ENCODE measurements at places on chromosomes 6 and 20.

GRCh38 chr6:170290296-170291128 is at the start of gene DLL1:
DLL1 (minus strand) TSS chr6:170291078; CDS start chr6:170290139, 939 bp downstream.
- DNase-seq: no peak

GRCh38 chr6:166167258-166167731 is 356 bp downstream of the TBXT start:
- no peak for DNase-seq

DNA sequence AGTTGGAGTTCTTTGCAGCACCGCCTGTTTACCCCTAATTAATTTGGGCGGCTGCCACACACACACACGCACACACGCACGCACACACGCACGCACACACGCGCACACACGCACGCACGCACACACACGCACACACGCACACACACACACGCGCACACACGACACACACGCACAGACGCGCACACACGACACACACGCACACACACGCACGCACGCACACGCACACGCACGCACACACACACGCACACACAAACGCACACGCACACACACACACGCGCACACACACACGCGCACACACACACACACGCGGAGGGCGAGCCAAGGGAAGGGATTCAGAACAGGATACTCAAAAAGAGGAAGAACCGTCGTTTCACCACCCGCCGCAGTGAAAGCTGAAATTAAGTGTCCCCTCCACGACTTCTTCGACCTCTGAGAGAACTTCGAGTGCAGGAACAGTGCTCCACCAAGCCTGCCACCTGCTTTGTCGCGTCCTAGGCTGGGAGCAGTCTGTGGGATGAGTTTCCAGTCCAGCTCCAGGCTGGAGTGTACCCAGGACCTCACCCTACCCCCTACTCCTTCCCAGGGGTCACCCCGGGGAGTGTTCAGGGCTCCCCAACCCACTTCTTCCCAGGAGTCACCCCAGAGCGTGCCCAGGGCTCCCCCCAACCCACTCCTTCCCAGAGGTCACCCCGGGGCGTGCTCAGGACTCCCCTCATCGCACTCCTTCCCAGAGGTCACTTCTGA is 1.1 kb downstream of the RNASET2 start:
- DNase-seq: no peak

GRCh38 chr6:90169374-90169773 is 127.3 kb downstream of the BACH2 start:
- no peak for DNase-seq

- DNase-seq: no peak
Observed at GRCh38 chr6:44869321-44869897, 458.7 kb upstream of the RUNX2 start.

DNA sequence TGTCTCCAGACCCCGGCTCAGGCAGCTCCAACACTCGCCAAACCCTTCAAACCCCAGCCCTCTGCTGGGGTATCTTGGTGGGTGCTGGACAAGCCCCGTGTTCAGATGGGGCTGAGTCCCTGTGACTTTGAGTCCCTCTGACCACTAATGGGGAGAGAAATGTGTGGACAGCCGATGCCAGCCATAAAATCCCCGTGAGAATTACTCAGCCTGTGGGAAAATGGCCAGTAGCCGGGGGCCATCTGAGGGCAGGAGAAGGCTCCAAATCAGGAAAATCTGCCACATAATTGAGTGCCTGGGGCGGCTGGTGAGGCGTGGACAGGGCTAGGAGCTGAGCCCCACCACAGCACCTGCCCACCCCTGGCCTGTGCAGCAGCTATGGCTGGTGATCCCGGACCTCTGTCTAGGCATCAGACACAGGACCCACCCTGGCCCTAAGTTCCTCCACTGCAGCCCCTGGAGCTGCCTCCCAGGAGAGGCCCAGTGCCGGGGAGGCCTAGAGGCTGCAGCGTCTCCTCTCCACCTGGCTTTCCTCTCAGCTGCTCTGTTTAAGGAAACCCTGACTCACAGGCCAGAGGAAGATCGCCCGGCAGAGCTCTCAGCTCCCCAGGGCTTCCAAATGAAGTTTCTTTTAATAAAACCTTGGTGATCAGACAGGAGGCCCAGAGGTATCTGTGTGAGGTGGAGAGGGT is 53.7 kb upstream of the SLCO4A1 start:
- no peak for DNase-seq

GRCh38 chr6:135114355-135115145 is 59.9 kb upstream of the HBS1L start:
- DNase-seq: no peak

GRCh38 chr6:163367497-163368183 is 46.9 kb upstream of the QKI start:
- no peak for DNase-seq

DNA sequence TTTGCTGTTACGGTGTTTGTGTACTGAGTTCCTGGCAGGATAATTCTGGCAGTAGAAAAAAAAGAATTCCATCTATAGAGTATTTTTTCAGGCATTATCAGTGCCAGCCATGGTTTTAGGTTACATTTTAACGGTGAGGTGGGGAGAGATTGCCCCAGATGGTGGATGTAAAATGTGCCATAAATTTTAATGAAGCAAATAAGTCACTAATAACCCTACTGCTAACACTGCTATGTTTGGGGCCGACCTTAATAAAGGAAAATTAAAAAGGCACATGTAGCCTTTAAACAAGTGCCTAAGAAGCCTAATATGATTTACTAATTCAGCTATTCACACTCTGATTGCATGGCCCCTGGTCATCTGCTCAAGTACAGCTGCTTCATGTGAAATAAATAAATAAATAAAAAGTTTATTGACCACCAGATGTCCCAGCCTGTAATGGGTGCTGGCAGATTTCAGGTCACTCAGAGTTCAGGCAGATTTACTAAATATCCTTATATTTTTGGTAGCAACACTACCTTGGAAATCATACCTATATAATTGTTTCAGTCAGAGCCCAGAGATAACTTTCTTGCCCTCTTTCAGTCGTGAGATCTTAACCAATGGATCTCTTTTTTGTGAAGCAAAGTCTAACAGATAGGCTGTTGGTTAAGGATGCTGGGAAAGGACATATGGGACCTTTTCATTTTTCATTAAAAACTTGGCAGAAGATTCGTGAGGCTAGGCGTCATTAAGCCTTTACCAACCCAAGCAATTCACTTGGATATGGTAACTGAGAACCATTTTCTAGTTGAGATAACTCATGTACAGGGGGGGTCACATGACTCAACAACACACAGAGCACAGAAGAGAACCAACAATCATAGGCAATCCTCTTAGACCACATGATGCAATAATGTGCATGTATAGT is 495.0 kb upstream of the NRSN1 start:
- DNase-seq: no peak

DNA sequence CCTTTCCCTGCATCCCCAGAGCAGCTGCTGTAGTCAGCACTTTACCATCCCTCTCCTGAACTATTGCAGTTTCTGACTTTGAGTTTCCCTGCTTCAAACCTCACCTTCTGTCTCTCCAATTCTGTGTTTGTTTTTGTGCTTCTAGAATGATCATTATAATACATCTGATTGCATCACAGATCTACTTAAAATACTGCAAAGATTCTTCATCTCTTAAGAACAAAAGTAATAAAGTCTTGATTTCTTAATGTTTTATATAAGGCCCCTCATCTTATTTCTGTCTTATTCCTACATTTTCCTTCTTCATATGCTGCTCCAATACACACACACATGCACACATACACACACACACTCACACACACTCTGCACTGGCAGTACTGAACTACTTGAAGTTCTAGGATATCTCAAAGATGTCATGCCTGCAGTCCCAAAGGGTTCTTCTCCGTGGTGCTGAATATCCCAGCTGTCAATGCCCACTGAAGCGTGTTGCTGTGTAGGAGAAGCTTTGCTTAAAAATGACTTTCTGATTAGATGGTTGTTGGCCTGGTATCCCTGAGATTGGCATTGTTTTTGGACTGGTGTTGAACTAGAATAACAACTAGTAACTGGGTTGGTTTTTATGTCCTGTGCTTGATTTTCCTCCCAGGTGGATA is 97.2 kb downstream of the MAP3K4 start:
- no peak for DNase-seq

GRCh38 chr6:166007349-166008263 is 160.0 kb downstream of the TBXT start:
- no peak for DNase-seq

DNA sequence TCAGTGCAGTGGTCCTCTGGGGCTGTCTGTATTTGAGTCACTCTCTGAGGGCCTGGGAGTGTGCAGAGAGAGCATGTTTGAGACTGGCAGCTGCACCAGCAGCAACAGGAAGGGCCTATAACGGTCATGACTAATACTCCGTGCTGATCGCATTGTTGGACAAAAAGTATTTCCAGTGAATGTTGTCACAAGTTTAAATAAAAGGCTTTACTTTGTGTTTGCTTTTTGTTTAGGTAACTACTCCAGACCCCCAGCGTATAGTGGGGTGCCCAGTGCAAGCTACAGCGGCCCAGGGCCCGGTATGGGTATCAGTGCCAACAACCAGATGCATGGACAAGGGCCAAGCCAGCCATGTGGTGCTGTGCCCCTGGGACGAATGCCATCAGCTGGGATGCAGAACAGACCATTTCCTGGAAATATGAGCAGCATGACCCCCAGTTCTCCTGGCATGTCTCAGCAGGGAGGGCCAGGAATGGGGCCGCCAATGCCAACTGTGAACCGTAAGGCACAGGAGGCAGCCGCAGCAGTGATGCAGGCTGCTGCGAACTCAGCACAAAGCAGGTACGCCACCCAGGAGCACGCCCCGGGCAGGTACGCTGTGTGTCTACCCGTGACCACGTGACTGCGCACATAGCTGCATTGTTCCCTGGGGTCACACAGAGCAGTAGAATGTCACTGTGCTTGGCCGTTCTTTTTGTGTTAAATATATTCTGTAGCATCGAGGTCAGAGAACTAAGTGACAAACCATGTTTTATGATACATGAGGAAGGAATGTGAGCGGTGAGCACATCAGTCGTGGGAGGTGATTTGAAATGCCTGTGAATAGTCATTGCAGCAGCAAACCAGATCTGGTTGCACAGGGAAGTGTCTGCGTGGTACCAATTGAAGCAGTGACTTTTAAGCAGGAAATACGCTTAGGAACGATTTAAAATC is 174.7 kb downstream of the TMEM242 start:
- no peak for DNase-seq

- no peak for DNase-seq
Observed at GRCh38 chr6:128063850-128064539, 163.1 kb upstream of the THEMIS start.

GRCh38 chr20:760751-761417 is 7.4 kb downstream of the SLC52A3 start:
- no peak for DNase-seq

DNA sequence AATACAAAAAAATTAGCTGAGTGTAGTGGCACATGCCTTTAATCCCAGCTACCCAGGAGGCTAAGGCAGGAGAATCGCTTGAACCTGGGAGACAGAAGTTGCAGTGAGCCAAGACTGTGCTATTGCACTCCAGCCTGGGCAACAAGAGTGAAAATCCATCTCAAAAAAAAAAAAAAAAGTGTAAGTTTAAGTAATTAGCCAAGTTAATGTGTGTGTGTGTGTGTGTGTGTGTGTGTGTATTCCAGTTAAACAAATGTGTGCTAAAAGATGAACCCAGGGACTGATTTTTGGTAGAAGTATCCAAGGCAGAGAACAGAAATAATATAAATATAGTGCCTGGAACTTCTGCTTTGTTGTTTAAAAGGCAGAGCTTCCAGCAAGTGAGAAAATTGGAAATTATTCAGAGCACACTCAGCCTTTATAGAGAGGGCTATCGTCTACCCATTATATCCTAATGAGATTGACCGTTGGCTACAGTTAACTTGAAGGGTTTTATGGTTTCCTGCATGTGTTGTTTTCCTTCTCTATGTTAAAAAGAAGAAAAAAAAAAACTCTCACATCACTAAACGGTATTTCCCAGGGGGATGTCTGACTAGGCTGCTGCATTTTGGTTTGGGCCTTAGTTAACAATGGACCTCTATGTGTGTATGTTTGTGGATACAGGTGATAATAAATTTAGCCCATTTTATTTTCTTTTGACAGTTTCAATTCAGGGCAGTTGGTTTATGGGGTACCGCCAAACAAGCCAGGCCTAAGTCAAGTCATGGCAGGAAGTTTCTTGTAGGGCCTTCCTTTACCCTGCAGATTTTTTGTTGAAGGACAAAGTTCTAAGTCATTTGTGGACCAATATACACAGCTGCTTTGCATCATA is 9.8 kb downstream of the SOX4 start:
- DNase-seq: no peak

- DNase-seq: no peak
Observed at GRCh38 chr6:115908906-115909559, 151.7 kb downstream of the FRK start.

- no peak for DNase-seq
Observed at GRCh38 chr6:52086741-52087140, 672 bp downstream of the PKHD1 start.

- peak; percentile 29 for DNase-seq
Observed at GRCh38 chr6:134436281-134436815, 118.4 kb upstream of the SGK1 start.

DNA sequence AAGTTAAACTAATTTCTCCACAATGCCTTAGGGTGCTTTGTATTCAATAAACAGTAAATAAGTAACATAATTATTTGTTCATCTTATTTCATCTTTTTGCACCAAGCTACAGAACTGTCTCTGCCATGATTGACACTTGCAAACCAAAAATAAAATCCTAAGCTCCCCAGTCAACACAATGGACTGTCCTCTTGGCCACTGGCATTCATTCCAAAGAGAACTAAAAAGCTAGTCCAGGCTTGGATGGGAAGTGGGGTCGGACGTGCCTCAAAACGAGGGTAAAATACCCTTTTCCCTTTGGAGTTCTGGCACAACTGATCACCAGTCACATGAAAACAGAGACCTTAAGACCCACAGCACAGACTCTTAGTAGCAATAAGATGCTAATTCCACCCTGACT is 66.4 kb upstream of the THBS2 start:
- no peak for DNase-seq

GRCh38 chr6:159980474-159980873 is 11.6 kb downstream of the IGF2R start:
- no peak for DNase-seq

- no peak for DNase-seq
Observed at GRCh38 chr6:140486450-140487361, 1112.3 kb upstream of the CITED2 start.

- DNase-seq: no peak
Observed at GRCh38 chr6:44105993-44106740, 21.1 kb downstream of the MRPL14 start.

GRCh38 chr20:53937929-53938367 is 132.4 kb downstream of the BCAS1 start:
- DNase-seq: no peak

GRCh38 chr20:12968472-12968871 is 40.3 kb upstream of the SPTLC3 start:
- no peak for DNase-seq

GRCh38 chr6:255751-256083 is 36.6 kb upstream of the DUSP22 start:
- DNase-seq: no peak
